Breast epithelium (tissue), 4 donors: ENCODE measurements at places on chromosomes 3 and 15. TPM values are rescaled to one million over a fixed set of nuclear protein-coding genes. Genes with fewer than 3 reads are reported as not detected.

Gene PPP1R14D
- not detected for total RNA-seq

Gene GOLGA6D
- total RNA-seq: not detected

DNA sequence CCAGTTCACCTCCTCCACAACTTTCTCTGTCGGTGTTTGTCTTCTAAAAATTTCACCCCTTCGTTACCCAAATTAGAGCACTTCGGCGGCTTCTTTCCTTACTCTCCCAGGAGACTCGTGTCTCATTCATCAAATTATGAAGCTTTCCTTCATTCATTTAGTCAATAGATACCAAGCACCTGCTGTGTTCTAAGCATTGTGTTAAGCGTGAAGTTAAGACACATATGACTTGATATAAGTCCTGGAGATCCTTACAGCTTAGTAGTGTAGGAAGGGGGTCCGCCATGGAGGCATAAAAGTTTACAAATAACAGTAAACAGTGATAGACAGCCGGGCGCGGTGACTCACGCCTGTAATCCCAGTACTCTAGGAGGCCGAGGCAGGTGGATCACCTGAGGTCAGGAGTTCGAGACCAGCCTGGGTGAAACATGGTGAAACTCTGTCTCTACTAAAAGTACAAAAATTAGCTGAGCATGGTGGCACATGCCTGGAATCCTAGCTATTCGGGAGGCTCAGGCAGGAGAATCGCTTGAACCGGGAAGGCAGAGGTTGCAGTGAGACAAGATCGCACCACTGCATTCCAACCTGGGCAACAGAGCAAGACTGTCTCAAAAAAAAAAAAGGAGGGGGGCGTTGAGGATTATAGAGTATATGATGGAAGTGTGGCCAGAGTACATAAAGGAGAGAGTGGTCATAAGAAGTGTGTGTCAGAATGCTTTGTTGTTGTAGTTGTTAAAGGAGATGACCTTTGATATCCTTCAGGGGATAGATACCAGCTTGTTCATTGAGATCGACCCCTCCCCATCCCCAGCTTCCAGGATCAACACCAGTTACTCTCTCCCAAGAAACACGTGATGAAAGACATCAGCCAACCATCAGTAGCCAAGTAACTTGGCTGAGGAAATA, 744 bp upstream of the CCDC32 start:
- DNase-seq: no peak

Gene XCR1
- under 0.01 TPM for total RNA-seq

GRCh38 chr15:98455904-98456303, 192.4 kb upstream of the IGF1R start:
- no peak for DNase-seq

DNA sequence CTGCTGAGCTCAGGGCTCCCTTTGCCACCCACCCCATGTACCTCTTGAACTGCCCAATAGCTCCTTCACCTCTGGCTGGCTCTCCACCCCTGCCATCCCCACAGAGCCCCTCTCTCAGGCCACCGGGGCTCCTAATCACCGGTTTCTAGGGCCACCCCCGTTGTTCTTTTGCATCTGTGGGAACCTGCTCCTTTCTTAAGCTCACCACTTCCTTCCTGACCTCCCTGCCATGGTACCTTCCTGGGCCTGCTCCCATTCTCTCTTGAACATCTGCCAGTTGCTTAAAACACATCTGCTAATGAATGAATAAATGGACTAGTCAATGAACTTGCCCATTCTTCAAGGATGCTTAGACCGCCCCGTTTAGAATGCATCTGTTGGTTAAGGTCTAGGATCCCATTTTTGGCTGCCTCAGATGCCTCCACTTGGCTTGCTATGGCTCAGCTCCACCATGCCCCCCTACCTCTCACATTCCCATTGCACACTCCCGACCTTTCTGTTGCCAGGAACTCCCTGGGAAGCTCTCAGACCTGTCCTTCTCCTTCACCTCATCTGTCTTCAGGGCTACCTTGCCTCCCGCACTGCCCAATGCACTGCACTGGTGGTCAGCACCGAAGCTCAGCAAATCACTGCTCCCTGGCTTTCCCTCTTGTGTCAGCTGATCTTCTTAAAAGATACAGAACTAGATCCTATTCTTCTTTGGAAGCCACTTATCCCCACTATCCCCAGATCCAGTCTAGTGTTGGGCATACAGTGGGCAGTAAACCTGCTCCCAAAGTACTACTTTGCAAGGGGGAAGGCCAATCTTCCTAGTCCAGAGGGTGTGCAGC, 9.1 kb downstream of the AMOTL2 start:
- peak; percentile 43 for DNase-seq

DNA sequence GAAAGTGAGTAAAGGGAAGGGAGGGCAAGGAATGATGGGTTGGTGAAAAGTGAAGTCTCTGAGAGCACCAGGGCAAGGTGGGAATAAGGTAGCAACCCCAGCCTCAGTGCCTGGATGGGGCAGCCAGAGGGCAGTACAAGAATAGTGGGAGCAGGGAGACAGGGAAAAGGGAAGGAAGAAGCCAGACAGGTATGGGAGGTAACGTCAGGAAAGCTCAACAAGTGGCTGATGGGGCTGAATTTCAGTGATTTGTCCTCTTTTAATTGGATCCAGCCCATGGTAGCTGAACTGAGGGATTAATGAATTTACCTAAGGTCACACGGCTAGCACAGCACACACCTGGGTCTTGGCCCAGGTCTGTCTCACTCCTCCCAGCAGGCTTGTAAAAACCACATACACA, 12.6 kb downstream of the RORA start:
- DNase-seq: no peak

Gene FBXO45
- total RNA-seq: 7.5 TPM

Gene GOLIM4
- total RNA-seq: 21.4 TPM

GRCh38 chr3:308597-309321, 112.2 kb downstream of the CHL1 start:
- no peak for DNase-seq

Gene GP5
- total RNA-seq: not detected

- no peak for DNase-seq
Observed at GRCh38 chr15:31300981-31301672, 25.5 kb upstream of the KLF13 start.

Gene TMF1
- 61.5 TPM for total RNA-seq

Gene SAMMSON
- total RNA-seq: 0.98 TPM
